ENCODE measurements at places on chromosomes 3 and 15.

DNA sequence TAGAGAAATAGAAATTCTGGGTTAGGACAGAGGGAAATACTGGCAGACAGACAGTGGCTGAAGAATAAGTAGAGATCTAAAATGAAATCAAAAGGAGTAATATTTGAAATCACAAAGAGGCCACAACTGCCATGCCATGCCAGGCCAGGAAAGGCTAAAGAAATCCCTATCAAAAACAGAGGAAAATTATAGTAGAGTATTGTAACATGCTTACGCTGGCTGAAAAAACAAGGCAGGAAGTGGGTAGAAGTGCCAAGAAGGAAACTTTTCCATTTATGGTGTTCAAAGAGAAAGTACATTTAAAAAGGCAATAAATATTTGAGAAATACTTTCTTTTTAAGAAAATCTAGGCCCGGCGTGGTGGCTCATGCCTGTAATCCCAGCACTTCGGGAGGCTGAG is 415.7 kb downstream of the PLCL2 start:
- DNase-seq, result no peak

- no peak for DNase-seq
Observed at GRCh38 chr3:65734382-65734781, 304.3 kb downstream of the MAGI1 start.

DNA sequence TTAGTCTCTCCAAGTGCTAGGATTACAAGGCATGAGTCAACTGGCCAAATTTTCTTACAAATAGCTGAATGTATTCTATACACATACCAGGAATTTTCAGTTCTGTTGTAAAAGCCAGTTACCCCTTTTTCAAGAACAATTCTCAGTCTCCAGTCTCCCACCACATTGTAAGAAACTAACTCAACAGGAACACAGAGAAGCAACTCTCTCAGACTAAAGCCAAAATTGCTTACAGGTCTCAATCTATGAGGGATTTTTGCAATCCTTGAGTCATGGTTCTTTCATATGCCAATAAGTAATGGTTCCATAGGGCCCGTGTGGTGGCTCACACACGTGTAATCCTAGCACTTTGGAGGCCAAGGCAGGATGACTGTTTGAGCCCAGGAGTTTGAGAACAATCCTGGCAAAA is 8.5 kb downstream of the IP6K2 start:
- DNase-seq, result no peak

DNA sequence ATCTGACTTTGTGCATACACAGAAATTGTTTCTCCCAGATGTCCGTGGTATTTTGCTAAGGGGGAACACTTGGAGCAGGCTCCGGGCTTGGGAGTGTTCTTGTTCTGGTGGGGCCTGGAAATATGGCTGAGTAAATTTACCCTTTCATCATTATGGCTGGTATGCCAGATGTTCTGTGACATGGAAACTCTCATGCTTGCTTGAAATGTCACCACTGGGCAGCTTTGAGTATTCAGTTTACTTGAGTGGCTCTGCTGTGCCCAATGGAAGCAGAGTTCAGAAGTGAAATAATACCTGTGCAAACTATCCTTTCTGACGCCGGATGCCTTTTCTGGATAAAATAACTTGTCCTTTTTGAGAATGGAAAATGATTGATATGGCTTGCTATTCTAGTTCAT is 283.6 kb upstream of the TPM1 start:
- no peak for DNase-seq

DNA sequence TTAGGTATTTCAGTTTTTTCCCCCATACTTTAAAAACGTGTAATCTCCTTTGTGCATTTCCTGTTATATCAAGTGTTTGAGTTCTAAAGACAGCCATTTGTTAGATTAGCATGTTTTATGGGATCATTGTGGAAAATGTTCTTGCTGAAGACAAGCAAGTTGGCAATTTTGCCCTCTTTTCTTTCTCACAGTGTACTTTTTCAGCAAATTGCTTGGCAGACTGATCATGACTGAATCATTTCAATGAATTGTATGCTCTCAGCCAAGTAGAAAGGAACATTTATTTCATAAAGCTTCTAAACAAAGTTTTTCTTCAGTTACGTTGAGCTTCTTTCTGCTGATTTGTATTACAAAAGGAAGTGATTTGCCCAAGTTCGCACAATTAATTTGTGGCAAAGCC is 51.6 kb downstream of the ATG7 start:
- no peak for DNase-seq

DNA sequence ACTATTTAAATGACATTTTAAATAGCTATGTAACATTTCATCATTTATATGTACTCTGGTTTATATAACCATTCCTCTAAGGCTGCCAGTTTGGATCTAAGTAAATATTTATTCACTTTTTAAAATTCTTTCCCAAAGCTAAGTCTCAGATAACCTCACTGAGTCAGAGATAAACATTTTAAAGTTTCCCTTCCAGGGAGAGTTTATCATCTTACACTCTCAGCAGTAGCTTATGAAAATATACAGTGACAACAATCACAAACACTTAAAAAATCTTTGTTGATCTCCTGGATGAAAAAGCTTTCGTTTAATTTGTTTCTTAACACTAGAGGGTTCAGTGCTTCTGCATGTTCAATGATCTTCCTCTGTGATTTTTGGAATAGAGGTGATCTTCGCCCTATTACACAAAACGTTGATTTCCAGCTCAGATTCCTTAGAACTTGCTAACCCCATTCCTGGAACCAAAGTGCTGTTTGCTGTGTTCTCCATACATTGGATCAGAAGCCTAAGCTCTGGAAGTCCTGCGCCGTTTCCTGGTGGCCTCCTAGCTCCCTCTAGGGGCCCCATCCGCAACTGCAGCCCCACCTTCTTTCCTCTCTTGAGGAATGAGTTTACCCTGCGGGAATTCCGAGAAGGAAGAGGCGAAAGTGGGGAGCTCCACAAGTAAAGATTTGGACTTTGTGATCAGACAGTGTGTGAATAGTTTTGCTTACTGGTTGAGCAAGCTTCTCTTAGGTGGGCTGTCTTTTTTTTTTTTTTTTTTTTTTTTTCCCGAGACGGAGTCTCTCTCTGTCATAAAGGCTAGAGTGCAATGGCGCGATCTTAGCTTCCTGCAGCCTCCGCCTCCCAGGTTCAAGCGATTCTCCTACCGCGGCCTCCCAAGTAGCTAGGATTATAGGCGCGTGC is 29.3 kb upstream of the SACM1L start:
- DNase-seq, result no peak

- peak; percentile 67 for DNase-seq
Observed at GRCh38 chr3:24365168-24365567, 129.5 kb downstream of the THRB start.

DNA sequence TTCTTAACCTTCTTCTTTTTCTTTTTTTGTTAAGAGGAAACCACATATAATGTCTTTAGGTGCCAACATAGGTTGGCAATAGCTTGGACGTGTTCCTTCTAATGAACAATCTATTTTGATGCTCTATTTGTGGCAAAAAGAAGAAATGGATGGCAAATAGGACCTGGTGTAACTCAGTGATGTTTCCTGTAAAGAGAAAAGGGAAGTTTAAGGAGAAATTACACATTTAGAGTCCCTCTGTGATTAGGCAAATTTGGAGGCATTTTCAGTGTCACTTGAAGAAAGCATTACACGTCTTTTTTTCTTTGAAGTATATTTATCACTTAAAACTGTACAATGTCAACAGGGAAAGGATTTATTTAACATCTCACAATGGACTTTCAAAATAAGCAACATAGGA is 327.1 kb downstream of the ZIC1 start:
- DNase-seq, result no peak

DNA sequence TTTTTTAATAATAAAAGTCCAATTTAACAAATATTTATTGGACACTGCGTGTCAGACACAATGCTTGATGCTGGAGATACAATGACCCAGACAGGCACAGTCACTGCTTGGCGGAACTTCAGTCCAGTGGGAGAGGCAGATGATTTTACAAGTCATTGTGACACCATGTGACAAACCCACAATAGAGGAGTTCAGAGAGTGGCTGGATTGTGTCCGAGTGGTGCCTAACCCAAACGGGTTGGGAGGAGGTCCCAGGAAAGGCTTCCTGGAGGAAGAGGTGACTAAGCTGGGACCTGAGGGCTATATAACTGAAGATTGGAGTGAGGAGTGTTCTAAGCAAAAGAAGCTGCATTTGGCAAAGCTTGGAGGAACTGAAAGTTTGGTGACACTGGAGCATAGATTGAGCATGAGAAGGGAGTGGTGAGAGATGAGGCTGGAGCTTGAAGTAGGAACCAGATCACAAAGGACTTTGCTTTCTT is 41.4 kb downstream of the CRTC3 start:
- DNase-seq, result no peak

- no peak for DNase-seq
Observed at GRCh38 chr15:69342460-69343076, 43.9 kb downstream of the PAQR5 start.

DNA sequence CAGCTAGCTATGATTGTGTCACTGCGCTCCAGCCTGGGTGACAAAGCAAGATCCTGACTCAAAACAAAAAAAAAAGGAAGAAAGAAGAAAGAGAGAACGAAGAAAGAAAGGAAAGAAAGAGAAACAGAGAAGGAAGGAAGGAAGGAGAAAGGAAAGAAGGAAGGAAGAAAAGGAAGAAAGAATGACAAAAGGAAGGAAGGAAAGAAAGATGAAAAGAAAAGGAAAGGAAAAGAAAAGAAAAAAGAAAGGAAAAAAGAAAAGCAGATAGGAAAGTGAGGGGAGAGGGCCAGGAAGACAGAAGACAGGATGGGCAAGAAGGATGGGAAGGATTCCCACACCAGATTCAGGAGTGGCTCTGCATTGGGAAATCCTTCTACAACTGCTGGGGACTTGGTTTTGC is 44.9 kb downstream of the GOLGA6L2 start:
- no peak for DNase-seq

DNA sequence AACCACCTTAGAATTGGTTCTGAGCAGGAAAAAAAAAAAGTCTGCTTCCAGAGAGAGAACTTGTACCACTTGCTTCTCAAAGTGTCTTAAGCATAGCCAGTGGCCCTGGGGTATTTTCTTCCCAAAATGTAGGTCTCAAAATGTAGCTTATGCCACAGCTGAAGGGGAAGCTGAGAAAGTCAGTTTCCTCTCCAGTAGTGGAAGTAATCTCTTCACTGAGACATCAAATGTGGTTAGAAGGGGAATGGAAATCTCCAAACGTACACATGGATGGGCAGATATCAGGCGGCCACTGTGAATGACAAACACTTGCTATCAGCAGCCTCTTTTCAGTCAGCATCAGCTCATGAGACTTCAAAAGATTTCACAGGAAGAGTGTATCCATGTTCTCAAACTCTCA is 841.2 kb downstream of the TUSC7 start:
- no peak for DNase-seq

- no peak for DNase-seq
Observed at GRCh38 chr3:172270557-172271166, 177.6 kb downstream of the GHSR start.

DNA sequence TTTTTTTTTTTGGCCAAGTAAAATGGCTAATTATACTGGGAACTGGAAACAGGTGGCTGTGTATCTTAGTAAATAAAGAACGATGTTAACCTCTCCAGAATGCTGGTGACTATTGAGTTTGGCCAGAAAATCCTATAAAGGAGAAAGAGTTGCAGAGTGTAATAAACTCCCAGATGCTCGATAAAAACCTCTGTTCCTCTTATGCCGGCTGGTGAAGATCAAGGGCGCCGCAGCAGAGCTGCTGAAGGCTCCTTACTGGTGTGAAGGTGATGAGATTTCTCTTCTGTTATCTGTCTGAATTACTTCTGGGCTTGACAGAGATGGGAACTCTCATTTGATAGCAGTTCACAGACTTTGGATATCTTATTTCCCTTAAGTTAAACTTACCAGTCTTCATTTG is 104.6 kb downstream of the PTPRG start:
- DNase-seq, result no peak

DNA sequence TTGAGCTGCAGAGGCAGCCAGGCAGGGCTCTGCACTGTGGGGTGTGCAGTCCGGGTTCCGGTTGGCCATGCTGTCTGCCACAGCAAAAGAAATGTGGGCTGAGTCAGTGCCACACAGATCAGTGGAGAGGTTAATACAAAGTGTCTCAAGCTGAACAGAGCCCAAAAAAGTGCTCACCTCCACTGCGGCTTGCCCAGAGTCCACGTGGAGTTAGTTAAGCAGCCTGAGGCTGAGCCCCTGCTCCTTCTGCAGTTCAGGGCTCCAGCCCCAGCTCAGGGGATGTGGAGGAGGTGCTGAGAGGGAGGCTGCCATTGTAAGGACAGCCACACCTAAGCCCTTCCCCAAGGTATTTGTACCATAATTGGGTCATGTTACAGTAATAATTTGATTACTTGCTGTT is 85.3 kb downstream of the LRRK1 start:
- DNase-seq, result no peak

- DNase-seq, result no peak
Observed at GRCh38 chr15:87487484-87487883, 769.1 kb downstream of the NTRK3 start.

DNA sequence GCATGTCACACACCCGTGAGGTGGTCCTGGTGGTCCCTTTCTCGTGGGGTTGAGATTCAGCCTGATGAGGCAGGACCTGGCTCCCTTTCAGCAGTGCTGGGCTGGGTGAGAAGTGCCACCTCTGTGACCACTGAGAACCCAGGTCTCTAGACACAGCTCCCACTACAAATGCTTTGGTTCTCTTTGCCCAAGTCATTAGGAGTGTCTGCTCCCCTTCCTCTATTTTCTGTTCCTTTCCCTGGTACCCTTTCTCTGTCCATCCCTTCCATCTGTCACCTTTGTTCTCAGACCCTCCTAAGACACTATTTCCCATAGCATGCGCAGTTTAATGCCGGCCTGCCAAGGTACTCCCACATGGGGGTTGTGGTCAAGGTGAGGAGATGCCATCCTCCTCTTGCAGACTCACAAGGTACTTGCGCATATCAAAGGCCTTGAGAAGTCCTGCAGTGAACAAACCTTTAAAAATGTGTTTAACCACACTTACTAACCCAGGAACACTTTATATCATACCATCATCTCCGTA is 297.7 kb downstream of the LRTM1 start:
- DNase-seq, result no peak

GRCh38 chr3:49092938-49093852 is 676 bp downstream of the QRICH1 start:
- peak; percentile 57 for DNase-seq

- DNase-seq, result no peak
Observed at GRCh38 chr15:39979606-39980005, 45.7 kb downstream of the EIF2AK4 start.

DNA sequence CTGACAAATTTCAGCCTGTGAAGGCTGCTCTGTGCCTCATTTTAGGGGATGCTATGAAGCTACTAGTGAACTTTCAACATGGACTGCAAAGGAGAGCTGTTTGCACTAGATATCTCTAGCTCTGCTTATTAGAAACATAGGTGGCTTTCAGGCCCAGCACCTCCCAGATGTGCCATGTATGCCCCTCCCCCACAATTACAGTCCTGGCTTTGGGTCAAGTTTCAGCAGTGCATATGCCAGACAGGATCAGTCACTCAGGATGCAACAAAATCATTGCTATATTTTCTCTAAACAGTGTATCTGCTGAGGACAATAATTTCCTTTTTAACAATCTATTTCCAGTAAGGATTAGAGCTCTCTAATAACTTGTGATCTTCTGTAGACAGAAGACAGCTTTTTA is 178.8 kb upstream of the STAC start:
- DNase-seq, result no peak

- DNase-seq, result no peak
Observed at GRCh38 chr3:119672776-119673175, 4.4 kb downstream of the COX17 start.

GRCh38 chr3:13062647-13063046 is 10.6 kb downstream of the IQSEC1 start:
- DNase-seq, result no peak

GRCh38 chr3:197007953-197008352 is 21.7 kb downstream of the MELTF start:
- DNase-seq, result no peak
